ENCODE measurements at places on chromosomes 13 and 19.
A peak's percentile ranks its signal among the peaks of the same experiment; 100 is the strongest.

DNA sequence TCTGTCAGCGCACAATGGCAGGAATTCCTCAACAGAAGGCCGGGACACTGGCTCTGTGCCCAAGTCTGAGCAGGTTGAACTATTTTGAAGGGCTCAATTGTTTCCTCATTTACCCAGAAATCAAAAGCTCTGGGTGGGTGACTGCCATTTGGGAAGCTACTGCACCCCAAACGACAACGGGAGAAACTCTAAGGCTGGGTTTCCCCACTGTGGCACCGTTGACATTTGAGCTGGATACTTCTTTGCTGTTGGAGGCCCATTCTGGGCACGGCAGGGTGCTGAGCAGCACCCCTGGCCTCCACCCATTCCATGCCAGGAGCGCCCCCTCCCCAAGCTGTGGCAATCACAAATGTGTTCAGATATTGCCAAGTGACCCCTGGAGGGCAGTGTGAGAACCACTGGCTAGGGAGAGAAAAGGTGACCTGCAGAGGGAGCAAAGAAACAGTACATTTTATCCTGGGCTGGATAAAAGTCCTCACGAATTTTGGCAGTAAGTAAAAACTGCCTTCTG is 62.5 kb downstream of the RFX2 start:
- no peak for DNase-seq

DNA sequence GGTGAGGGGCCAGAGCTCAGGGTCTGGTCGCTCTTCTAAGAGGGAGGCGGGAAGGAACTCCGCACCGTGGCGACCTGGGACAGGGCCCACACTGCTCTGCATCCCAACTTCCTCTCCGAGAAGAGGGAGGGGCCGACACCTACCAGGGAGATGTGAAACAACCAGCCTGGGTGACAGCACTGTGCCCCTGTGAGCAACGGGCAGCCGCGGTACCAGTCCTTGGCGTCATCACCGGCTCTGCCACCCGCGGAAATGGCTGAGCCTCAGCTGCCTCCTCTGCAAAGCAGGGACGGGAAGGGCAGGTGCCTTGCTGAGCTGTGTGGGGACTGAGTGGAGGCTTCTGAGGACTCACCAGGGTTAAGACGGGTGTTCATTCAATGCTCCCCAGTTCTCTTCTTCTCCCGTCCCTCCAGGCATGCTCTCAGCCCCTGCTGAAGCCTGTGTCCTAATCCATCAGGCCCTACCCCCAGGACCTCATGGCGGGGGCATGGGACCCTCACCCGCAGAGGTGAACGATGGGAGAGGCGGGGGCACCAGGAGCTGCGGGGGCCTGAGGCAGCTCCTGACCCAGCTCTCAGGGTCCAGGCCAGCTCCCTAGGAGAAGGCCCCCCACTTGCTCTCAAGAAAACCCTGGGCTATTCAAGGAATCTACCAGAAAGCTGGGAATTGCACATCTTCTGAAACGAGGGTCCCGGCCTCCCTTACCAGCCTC is 9.3 kb downstream of the ZNF787 start:
- DNase-seq = no peak

GRCh38 chr13:48477191-48477855 is 55.6 kb downstream of the RCBTB2 start:
- DNase-seq = no peak

DNA sequence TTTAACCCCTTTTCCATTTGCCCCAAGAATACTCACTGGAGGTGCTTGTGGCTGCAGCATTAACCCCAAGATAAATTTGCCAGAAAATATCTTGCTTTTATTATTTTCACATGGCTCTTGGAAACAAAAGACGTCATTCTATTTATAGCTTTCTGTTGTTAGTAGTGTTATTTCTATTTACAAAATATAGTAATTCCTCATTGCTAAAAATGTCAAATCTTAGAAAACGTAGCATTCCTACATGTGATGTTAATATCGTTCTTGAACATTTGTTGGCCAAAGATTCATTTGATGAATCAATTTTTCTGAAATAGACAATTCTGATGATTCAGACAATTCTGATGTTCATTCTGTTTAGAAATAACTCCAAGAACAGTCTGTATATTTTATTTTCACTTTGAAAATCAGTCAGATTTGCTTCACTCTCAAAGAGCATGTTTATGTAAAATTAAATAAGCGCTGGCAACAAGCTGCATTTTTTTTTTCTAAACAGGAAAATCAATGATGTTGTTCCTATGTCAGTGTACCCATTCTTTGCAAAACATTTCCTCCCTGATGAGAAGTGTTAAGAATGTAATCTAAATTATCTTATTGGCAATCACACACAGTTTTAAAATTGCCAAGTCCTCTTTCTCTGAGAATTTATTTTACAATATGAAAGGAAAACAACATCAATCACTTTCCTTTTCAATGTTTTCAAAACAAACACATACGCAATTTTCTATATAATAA is 334.0 kb downstream of the KCTD12 start:
- DNase-seq = no peak

GRCh38 chr19:35908010-35908441 is at the start of gene TYROBP:
TSS of gene TYROBP (minus strand) at chr19:35908295. CDS start at chr19:35908228, 67 bp downstream.
- no peak for DNase-seq

DNA sequence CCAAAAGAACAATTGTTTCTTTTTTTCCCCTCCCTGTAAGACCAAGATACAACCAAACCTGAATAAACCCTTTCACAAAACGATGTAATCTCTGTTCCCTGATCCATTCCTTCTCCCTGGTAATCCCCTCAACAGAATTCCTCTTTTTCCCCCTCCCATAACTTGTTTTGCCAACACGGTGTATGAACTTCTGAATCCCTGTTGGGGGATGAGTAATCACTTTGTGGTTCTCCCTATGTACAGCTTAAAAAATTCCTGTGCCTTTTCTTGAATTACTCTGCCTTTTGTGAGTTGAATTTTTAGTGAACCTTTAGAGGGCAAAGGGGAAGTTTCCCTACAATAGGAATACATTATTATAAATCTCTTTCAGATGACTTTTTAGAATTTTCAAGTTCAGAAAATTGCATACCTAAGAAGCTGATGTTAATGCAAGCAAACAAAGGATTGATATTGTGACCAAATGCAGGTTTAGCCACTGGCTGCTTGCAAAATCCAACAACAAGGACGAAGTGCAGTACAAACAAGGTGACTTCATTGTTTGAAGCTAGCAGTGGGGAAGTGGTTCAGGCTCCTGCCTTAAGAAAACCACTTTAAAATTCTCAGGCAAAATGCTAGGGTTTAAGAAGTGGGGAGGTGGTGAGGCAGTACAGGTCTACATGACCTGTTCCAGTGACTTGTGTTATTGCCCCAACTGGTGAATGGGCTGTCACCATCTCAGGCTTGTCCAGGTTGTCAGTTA is 15.0 kb upstream of the EPSTI1 start:
- DNase-seq = no peak

- DNase-seq = no peak
Observed at GRCh38 chr13:49214917-49215376, 5.2 kb upstream of the MLNR start.

- DNase-seq = no peak
Observed at GRCh38 chr13:81929988-81930387, 1589.1 kb upstream of the SPRY2 start.

GRCh38 chr13:102686024-102686423 is 8.8 kb downstream of the METTL21C start:
- DNase-seq = no peak

GRCh38 chr19:50434525-50434924 is 1.8 kb downstream of the MYBPC2 start:
- no peak for DNase-seq

DNA sequence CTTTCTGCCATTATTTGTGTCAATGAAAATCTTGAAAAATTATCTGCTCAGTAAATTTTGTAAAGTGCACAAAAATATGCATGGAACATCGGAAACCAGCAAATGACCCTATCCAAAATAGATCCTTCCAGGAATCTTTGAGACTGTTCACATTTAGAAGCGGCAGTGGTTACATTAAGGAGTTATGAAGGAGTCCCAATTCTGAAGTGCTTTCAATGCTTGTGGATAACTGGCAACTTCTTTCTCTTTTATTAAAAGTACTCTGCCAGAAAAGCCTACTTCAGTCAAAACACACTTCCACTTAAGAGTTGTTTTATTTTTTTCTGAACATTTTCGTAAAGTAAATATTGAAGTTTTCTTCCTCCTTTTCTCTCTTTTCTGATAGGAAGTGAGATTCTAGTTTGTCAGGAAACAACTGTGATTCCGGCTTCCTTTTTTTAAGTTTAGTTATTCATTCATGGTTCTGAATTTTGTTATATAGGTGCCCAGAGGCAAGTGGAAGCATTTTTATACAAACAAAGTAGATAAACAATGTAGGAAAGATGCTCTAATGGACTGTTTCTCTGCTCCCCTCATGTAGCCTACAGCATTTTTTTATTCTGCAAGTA is 83.5 kb downstream of the PCDH9 start:
- no peak for DNase-seq

- no peak for DNase-seq
Observed at GRCh38 chr19:47152205-47152604, 21.6 kb downstream of the SAE1 start.

- no peak for DNase-seq
Observed at GRCh38 chr13:111947026-111947810, 119.7 kb upstream of the SOX1 start.

DNA sequence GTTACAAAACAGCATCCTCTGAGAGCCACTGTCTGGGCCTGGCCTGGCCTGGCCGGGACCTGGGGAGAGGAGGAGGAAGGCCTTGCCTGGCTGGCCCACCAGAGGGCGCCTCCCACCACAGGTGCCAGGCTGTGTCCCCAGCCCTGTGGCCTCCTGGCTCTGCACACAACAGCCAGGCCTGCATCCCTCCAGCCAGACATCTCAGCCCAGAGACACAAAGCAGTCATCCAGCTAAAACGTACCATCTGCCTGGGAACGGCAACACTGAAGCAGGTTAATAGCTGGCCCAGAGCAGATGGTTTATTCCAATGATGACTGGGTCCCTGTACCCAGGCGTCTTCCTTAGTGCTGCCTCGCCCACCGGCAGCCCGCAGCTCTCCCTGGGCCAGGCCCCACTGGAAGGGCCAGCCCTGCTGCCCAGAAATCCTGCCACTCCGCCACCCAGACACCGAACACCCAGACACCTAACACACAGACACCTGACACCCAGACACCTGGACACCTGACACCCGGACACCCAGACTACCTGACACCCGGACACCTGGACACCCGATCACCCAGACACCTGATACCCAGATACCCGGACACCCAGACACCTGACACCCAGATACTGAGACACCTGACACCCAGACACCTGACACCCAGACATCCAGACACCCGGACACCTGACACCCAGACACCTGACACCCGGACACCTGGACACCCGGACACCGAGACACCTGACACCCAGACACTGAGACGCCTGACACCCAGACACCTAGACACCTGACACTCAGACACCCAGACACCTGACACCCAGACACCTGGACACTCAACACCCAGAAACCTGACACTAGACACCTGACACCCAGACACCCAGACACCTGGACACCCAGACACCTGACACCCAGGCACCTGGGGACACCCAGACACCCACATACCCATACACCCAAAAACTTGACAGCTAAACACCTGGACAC is 20.1 kb downstream of the C19orf12 start:
- peak; percentile 80 for DNase-seq

GRCh38 chr19:54574527-54575056 is 1.0 kb downstream of the LILRA2 start:
- no peak for DNase-seq

- no peak for DNase-seq
Observed at GRCh38 chr13:34265046-34265679, 447.2 kb downstream of the RFC3 start.

- DNase-seq = no peak
Observed at GRCh38 chr19:29622166-29623070, 16.3 kb downstream of the POP4 start.

DNA sequence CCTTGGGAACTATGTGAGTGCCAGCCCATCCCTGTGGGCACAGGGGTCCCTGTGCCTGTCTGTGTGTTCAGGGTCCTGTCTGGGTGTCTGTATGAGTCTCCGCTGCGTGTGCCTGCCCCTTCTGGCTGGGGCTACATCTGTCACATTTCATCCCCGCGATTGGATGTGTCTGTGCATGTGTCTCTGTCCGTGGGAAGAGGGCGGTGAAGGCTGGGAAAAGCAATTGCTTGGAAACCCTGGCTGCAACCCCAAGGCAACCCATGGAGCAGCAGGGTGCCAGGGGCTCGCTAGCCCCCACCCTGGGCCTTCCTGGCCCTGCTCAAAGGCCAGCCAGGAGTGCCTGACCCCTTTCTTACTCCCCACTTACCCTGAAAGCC is 1.4 kb downstream of the MAG start:
- no peak for DNase-seq

GRCh38 chr13:50085063-50085462 is 69.8 kb downstream of the KCNRG start:
- DNase-seq = no peak

DNA sequence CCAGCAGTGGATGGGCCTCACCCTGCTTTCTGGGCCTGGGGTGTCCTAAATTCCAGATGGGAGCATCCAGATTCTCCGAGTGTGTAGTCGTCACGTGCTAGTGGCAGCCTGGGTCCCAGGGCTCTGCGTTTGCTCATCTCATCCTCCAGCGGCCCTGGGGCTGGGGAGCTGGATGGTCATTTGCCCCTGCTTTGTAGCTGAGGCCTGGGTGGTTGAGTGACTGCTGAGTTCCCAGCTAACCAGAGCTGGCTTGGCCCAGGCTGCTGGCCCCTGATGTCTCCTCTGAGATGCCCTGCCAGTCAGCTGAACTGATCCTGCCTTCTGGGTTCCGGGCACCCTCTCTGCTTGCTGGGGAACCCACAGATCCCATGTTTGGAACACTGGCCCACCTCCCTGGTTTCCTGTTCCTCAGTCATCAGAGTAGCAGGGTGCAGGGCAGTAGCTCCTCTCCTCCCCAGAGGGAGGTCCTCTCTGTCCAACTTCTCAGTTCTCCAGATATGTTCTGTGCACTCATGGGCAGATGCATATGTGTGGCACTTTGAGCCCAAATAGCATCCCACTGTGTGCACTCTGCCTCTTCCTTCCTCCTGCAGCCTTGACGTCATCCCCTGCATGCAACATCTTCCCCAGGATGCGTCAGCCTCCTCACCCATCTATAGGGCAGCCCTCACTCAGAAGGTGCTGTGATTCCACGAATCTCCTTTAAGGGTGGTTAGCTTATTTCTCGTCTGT is 22.4 kb upstream of the CRTC1 start:
- no peak for DNase-seq

- no peak for DNase-seq
Observed at GRCh38 chr19:1880611-1881392, 4.5 kb downstream of the ABHD17A start.

GRCh38 chr19:15320116-15320515 is 12.2 kb downstream of the BRD4 start:
- DNase-seq = no peak

DNA sequence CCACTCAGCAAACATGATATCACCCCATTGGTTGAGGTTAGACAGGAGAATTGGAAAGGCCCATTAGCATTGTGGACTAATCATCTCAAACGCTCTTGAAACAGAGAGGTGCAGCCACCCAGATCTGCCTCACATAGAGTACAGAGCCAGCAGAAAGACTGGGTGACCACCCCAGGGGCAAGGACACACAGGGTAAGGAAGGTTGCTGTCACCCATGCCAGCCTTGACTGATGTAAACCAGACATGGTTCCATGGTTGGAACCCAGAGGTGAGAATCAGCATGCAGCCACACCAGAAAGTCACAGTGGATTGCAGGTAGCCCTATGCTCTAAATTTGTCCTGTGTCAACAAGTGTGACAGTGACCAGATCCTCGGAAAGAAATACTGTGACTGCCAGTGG is 1268.8 kb downstream of the EFNB2 start:
- DNase-seq = no peak
